ENCODE measurements at places on chromosomes 4 and X. TPM values are rescaled to one million over a fixed set of nuclear protein-coding genes. Genes with fewer than 3 reads are reported as not detected.

DNA sequence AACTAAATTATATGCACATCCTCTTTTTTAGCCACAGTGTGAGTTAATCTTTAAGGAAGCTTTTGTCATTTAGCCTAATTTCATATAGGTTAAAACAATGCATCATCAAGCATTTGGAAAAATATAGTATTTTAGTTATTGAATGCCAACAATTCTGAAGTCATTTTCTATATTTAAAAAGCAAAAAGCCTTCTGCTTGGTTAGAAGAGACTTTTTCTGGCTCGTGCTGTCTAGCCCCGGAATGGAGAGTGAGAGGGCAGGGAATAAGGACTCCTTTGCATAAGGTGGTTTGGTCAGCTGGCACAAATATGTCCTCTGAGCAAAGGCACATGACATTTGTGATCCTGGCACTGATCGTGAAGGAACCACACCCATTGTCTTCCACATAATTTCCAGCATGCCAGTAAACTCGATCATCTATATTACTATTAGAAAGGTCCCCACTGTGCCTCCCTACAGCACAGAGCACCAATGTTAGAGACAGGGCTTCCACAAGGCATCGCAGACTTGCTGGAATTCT, 393.7 kb upstream of the INTU start:
- DNase-seq: no peak

GRCh38 chr4:65798498-65799127, 128.3 kb upstream of the EPHA5 start:
- DNase-seq: no peak

FANCB gene
- total RNA-seq: 1.8 TPM

GRCh38 chrX:148698221-148698620, 197.8 kb downstream of the AFF2 start:
- DNase-seq: no peak

DNA sequence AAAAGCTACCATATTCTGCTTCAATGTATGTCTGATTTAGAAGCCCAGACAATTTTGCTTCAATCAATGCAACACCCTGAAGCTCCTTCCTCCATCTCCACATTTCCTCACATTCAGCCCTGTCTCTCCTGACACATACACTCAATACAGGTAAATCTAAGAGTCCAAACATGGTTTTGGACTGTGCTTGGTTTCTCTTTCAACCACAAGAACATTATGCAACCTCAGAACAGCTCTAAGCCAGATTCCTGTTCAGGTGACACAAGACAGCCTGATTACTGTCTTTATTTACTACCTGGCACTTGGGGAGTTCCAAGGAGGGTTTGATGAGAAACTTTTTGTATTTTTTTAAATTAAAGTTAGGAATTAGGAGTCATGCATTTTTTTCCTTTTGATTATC, 307.5 kb upstream of the SLIT2 start:
- no peak for DNase-seq

- no peak for DNase-seq
These were observed 21.4 kb downstream of the MAOB start for GRCh38 chrX:43860646-43861370.

DNA sequence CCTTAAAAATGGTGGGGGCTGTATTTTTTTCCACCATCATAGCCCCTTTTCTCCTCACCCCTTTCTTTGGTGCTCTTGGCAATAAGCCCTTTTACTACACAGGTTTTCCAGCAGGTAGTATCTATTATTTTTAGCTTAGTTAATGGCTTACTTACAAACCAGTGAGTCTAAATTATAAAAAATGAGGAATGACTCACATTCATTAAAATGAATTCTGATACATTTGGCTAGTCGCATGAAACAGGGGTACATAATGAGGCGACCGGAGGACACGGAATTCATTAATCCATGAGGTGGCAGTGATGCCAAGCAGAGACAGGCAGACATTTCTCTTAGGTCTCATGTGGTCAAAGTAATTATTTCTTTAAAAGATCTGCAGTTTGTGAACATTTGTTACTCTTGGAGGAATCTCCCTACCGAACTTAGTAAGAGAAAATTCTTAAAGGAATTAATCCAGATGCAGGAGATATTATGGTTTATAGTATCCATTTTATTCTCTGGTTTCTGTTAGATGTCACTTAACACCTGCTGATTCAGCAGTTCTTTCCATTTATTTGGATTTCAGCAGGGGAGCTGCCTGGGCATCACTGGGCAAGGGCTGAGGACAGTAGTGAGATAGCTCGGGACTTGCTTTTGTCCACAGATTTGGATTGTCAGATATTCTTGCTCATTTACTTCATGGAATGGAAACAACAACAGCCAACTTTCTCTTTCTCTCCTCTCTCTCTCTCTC, 575.0 kb upstream of the NR3C2 start:
- no peak for DNase-seq

MAGEE1 gene
- 0.64 TPM for total RNA-seq

RHOXF2B gene
- not detected for total RNA-seq

- DNase-seq: no peak
These were observed 361.8 kb upstream of the FGF16 start for GRCh38 chrX:77085372-77085771.

GRCh38 chr4:16692524-16692923, 205.9 kb downstream of the LDB2 start:
- no peak for DNase-seq

GRCh38 chr4:11710453-11711093, 281.9 kb upstream of the HS3ST1 start:
- DNase-seq: no peak

- DNase-seq: peak; percentile 55
These were observed 28.5 kb upstream of the FGF2 start for GRCh38 chr4:122798101-122798500.

CFP gene
- total RNA-seq: 3.5 TPM

XAGE1A gene
- not detected for total RNA-seq

DNA sequence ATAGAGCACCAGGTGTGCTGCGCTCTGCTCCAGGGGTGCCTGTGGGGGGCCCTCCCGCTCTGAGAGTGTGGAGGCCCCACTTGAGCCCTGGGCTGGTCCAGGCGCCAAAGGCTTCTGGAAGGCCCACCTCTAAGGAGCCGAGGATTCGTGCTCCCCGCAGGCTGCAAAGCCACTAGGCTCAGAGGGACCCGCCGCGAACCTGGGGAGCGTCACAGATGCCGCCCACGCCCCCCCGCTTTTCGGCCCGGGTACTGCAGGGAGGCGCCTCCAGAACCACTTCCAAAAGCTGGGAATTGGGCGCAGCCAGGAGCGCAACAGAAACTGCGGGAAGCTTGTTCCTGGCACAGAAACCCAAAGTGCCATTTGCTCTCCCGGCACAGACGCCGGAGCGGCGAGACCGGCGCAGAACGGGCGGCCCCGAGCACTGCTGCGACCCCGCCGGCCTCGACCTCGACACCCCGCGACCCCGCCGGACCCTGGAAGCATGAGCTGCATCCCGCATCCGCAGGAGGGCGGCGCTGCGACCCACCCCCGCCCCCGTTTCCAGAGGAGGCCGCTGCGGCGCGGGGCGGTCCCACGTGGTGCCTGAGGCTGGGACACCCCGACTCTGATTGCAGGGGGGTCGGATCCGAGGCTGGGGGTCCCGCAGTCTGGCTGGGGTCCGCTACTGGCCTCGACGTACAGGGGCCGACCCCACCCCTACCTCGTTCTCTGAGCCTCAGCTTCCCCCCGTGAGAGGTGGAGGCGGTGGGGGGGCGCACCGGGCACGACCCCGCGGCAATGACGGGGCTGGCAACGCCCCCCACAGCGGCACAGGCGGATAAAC, 30.8 kb downstream of the CPLX1 start:
- DNase-seq: no peak

RRH gene
- total RNA-seq: not detected

MAGEA4 gene
- total RNA-seq: not detected

DNA sequence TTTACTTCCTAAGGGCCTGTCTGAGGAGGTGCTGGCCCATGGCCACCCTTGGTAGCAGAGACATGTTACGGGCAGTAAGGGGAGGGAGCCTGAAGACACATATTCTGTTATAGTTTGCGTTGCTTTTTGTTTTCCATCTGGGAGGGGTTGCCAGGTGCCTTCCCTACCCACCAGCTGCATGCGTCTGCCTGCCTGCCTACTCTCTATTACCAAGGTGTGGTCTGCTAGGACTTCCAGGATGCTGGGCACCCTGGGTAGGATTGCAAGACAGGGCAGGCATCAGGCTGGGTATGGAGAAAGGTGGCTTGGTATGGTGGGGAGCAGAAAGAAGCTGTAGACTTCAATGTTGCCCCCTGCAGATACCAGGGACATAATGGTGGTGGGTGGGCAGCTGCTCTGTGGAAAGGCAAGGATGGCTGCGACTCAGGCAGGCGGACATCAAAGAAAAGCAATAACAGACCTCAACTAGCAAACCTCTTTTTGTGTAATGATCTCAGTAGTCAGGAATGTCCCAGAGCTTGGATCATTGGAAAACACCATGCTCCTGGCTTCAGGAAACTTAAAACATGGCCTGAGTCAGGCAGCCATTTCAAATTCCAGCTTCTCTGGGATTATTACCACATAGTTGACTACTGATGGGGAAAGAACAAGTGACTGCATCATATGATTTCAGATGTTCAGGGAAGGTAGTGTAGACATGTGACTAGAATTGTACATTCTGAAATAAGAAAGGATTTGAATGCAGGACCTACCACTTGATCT, 67.8 kb downstream of the HOPX start:
- no peak for DNase-seq

GRCh38 chr4:183337833-183338232, 15.6 kb upstream of the CLDN24 start:
- DNase-seq: no peak

ENPEP gene
- 2.0 TPM for total RNA-seq

GRCh38 chr4:169663831-169664230, 43.5 kb downstream of the CLCN3 start:
- DNase-seq: no peak

DNA sequence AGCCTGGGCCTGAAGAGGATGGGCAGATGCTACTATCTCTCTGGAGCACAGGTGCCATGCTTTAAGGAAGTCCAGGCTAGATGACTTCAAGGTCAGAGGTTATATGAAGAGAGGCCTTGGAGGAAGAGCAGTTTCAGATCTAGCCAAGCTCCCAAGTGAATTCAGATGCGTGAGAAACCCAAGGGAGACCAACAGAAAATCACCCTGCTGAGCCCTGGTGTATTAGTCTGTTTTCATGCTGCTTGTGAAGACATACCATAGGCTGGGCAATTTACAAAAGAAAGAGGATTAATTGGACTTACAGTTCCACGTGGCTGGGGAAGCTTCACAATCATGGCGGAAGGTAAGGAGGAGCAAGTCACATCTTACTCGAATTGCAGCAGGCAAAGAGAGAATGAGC, 47.8 kb upstream of the LGI2 start:
- DNase-seq: no peak

- DNase-seq: no peak
These were observed 31.0 kb upstream of the PDE5A start for GRCh38 chr4:119659576-119659975.

G6PD gene
- total RNA-seq: 34.2 TPM

SCD5 gene
- total RNA-seq: 3.2 TPM

DNA sequence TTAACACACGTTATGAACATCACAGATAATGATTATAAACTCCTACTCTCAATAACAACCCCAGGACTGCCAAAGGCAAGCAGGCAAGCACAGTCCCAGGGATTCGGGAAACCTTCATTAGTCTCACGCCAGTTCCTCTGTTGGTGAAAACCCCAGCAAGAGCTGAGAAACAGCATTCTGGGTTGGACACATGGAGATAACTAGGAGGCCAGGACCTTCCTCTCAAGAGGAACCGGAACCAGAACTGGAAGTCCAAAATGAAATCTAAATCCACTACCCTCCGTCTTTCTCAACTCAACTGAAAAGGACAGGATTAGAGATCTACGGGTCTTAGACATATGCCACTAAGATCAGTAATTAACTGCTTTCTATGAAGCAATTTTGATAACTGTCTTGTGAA, 3.8 kb downstream of the VEGFC start:
- no peak for DNase-seq

ABCD1 gene
- 15.1 TPM for total RNA-seq

GRCh38 chr4:168993714-168994510, 16.1 kb downstream of the CBR4 start:
- no peak for DNase-seq

ARHGEF6 gene
- total RNA-seq: 6.7 TPM

DNA sequence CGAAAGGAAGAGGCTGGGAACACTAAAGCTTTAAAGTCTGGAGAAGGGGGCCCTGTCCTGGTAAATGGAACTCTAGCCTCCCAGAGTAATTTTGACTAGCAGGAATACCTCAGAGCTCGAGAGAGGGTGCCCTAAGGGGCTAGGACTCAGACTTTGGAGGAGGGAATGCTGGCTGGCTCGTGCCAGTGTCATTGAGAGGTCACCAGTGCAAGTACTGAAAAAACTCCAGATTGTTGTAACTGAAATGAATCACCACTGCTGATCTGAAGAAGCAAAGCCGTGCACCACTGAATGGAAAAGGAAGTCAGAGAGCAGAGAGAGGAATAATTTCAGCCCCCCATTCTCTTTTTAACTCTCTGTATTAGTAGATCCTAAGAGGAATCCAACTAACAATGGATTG, 690.2 kb downstream of the FAT4 start:
- DNase-seq: no peak

DNA sequence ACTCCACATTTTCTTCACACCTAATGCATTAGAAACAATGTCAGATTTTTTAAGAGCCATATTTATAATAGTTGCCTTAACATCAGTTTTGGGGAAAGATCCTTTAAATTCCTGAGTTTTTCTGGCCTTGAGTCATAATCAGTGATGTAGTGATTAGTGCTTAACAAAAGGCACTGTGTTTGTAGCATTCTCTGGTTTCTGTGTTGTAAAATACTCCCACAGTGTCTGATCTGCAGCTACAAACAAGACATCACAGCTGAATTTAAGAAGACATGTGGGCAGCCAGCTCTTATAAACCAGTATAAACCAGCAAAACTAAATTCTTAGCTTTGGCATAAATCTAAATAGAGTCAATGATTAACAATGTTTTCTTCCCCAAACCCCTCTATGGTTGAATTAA, 233.8 kb downstream of the FSTL5 start:
- DNase-seq: no peak

HERC5 gene
- 1.7 TPM for total RNA-seq

GRCh38 chrX:132025041-132025440, 1.9 kb downstream of the STK26 start:
- DNase-seq: no peak

DNA sequence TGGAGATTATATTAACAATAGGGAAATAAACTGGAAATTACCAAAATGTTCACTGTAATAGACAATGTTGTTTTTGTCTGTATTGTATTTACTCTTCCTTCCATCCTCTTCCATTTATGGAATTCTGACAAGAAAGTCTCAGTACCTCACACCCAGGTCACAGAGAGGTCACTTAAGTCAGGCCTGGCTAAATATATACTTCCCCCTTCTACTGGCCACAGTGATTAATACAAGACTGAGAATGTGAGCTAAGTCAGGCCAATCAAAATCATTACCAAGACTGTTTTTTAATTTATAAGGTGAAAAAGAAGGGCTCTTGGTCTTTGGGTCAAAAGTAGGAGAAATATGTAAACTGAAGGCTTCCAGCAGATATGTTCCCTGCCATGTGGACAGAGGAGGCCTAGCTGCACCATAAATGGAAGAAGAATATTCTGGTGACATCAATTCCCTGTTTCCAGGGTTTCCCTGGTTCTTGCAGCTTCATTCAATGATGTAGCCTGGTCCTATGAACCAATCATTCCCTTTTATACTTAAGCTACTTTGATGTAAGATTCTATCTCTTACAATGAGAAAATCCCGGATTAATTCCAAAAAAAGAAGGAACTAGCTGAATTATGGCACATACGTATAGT, 64.3 kb downstream of the LRBA start:
- DNase-seq: no peak

- no peak for DNase-seq
These were observed 13.8 kb downstream of the FRYL start for GRCh38 chr4:48766131-48766792.

GRCh38 chr4:13449590-13449989, 34.5 kb downstream of the RAB28 start:
- DNase-seq: no peak

- DNase-seq: no peak
These were observed 164.9 kb upstream of the SPOCK3 start for GRCh38 chr4:167399201-167399600.
